ENCODE measurements at places on chromosomes 6 and 20.

DNA sequence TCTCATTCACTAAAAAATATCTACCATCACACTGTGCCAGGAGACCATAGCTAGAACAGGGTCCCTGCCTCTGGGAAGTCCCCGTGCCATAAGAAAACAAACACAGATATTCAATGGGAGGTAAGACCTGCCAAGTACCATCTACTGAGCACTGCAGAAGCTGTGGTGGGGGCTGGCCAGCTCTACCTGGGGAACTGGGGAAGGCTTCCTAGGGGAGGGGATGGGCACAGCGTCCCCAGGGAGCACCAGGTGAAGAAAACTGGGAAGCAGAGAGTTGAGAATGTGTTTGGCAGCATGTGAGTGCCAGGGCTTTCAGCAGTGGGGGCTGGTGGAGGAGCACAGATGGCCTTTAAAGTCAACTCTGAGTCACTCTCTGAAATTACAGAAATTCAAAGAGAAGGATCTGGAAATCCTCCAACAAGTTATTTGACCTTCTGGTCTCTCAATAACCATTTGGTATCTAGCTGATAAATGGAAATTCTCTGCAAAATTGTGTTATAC, 85.2 kb downstream of the SHLD1 start:
- peak; percentile 63 for DNase-seq

DNA sequence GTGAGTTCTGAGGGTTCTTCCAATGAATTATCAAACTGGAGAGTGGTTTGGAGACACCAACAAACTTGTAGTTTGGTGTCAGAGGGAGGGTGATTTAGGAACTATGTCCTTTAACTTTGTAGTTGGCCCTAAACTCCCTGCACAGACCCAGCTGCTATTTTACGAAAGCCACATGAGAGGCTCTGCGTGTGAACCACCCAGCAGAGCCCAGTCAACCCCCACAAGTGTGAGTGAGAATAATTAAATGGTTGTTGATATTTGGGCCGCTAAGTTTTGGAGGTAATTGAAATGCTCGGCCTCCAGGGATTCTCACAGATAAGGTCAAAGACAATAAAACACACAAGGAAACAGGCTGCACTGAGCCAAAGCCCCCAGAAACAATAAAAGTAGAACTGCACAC, 6.9 kb upstream of the VAPB start:
- DNase-seq = no peak

- DNase-seq = peak; percentile 19
These were observed 571 bp upstream of the PRPF6 start for GRCh38 chr20:63980317-63980805.

DNA sequence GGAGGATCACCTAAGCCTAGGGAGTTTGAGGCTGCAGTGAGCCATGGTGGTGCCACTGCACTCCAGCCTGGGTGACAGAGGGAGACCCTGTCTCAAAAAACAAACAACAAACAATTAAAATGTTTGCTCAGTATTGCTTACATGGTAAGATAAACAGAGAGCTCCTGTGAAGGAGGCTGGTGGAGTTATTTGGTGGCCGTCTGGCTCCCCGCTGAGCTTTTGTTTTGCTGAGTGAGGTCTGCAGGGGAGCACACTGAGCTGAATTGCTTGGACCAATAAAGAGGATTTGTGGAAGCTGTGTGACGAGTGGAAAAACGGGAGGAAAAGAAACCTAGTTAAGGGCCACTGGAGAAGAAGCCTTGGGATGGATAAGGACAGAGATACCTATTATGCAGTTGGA, 41.1 kb upstream of the BMP6 start:
- DNase-seq = peak; percentile 61

- no peak for DNase-seq
These were observed 96.8 kb downstream of the RIMS1 start for GRCh38 chr6:71983131-71983530.

- DNase-seq = no peak
These were observed 8.6 kb downstream of the MAP3K5 start for GRCh38 chr6:136783495-136784270.
